ENCODE measurements at places on chromosomes 6 and 20.

- H3K4me1 ChIP-seq, result no peaks in the 10 kb centered on the region
- H3K36me3 ChIP-seq, result no peaks in the 10 kb centered on the region
- no peak overlapping the region for H3K27ac ChIP-seq
- no peak for DNase-seq
- H3K27me3 ChIP-seq, result no peaks in the 10 kb centered on the region
- H3K4me3 ChIP-seq, result no peak overlapping the region
Measured at GRCh38 chr6:101909366-101909765, 515.9 kb downstream of the GRIK2 start.

DNA sequence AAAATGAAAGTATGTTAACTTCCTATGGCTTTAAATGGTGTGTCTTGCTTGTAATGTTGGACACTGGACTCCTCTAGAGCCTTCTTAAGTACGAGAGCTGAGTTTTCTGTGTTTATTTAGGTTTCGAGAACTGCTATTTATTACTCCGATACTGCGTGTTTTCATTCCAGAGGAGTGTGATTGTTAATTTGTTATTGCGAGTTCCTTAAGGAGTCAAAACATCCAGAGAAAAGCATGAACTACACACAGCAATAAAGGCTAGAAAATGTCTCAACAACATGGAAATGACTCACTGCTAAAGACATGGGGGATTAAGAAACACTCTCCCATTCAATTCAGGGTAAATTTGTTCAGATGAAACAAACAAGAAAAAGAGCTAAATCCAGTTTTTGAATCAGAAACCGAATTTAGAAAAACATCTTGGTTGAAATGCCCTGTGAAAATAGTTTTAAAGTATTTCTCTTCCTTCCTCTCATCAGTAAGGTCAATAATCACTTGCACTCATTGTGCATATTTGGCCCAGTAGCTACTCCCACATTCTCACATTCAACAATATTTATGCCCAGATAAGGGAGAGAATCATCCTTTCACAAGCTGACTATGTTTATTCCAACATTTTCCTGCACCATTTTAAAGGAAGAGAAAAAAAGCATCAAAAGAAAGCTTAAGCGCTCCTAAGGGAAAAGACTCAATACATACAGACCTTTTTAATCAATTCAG lies 36.0 kb downstream of the ATXN1 start:
- H3K27ac ChIP-seq, result peak overlapping the region; percentile 70
- no peak overlapping the region for H3K4me3 ChIP-seq
- DNase-seq, result no peak
- peaks cover 56% of the 10 kb centered on the region for H3K4me1 ChIP-seq

DNA sequence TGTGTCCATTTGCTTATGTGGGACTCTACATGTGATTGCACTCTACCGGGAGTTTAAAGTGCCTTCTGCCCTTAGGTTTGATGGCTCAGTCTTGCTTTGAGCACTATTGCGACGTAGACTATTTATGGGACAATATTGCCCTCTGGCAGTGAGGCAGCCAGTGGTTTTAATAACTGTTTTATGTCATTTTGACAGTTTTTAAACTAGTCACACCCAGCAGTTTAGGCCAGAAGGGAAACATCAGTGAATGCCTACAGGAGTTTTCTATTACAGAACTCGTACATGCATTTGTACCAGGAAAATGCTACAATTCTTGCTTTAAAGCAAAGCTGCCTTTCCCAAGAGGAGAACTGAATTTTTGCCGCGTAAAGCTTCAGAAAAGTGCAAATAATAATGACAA lies 813.7 kb downstream of the KIF16B start:
- no peaks in the 10 kb centered on the region for H3K36me3 ChIP-seq
- no peaks in the 10 kb centered on the region for H3K4me1 ChIP-seq
- no peak for DNase-seq
- H3K4me3 ChIP-seq, result no peak overlapping the region
- no peak overlapping the region for H3K27ac ChIP-seq

DNA sequence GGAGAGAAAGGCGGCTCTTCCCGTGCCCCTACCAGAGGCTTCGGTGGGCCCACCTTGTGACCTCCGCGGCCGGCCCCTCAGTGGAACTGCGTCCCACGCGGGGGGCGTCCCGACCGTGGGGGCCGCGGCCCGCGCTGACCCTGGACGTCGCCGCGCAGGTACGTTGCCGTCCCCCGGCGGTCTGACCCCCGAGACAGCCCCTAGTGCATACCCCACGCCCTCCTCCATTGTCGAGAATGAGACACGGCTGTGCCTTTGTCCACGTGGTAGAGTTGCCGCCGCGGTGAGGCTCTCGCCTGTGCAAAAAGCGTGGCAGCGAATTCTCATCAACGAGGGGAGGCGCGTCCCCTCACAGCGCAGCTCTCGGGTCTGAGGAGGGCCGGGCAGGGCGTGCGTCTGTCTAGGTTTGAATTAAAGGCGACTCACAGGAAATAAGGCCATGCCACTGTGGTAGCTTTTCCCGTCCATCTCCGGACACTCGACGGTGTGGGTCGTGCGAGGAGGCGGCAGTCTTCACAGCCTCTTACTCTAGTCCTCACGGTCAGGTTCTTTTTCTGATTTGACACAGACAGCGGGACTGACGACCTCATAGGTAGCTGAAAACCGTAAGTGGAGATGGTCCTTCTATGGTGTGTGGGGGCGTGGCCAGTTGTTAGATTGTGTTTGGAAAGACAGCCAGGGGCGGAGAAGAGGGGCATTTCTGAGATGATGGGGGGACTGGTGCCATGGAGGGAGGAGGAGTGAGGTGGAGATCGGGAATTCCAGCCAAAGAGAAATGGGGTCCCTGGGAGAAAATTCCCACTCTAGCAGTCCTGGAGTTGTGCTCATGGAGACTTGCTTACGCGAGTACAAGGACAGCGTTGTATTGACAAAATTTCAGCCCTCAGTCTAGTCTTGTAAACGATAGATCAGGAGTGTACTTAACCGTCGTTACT lies 580 bp downstream of the NXT1 start:
- H3K4me1 ChIP-seq, result peaks cover 30% of the 10 kb centered on the region
- H3K27ac ChIP-seq, result peak overlapping the region; percentile 99
- DNase-seq, result peak; percentile 82
- peaks cover 27% of the 10 kb centered on the region for H3K36me3 ChIP-seq
- H3K4me3 ChIP-seq, result peak overlapping the region; percentile 77

- peak overlapping the region; percentile 91 for H3K4me3 ChIP-seq
- DNase-seq, result no peak
- H3K4me1 ChIP-seq, result peaks cover 46% of the 10 kb centered on the region
- no peaks in the 10 kb centered on the region for H3K27me3 ChIP-seq
- H3K36me3 ChIP-seq, result no peaks in the 10 kb centered on the region
- H3K27ac ChIP-seq, result no peak overlapping the region
Measured at GRCh38 chr6:42744351-42744893, 1.5 kb downstream of the TBCC start.

DNA sequence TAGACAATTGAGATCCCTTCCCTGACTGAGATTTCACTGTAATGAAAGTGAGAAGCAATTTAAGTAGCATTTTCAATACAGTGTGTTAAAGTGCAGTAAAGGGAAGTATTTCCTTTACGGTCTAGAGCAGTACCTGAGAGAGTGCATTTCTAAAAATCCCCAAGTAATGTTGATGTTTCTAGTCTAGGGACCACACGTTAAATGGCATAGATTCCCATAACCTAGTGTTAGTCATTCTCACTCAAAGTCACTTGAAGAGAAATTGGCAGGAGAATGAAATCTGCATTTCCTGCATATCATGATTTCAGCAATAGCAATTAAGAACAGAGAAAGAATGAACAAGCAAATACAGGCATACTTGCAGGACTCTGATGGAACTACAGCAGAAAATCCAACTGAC lies 67.9 kb downstream of the CGA start:
- DNase-seq, result no peak
- H3K27me3 ChIP-seq, result no peaks in the 10 kb centered on the region

All from suprapubic skin (tissue), 4 donors.